ENCODE measurements at places on chromosomes 13 and 19.

DNA sequence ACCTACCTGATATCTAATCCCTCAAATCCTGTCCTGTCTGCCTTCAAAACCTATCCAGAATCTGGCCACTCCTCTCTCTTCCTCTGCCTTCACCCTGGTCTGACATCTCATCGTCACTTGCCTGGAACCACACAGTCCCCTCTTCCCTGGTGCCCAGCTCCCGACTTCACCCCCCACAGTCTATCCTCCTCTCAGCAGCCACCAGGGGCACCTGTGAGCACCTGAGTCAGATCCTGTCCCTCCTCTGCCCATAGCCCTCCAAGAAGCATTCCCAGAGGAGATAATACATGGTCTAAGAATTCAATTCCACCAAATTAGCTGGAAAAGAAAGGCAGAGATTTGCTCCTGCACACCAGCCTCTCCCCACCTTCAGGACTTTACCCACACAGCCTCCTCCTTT is 48.9 kb downstream of the ZNRF4 start:
- no peak for DNase-seq

- DNase-seq = no peak
Measured at GRCh38 chr13:33206945-33207614, 78.5 kb downstream of the STARD13 start.

DNA sequence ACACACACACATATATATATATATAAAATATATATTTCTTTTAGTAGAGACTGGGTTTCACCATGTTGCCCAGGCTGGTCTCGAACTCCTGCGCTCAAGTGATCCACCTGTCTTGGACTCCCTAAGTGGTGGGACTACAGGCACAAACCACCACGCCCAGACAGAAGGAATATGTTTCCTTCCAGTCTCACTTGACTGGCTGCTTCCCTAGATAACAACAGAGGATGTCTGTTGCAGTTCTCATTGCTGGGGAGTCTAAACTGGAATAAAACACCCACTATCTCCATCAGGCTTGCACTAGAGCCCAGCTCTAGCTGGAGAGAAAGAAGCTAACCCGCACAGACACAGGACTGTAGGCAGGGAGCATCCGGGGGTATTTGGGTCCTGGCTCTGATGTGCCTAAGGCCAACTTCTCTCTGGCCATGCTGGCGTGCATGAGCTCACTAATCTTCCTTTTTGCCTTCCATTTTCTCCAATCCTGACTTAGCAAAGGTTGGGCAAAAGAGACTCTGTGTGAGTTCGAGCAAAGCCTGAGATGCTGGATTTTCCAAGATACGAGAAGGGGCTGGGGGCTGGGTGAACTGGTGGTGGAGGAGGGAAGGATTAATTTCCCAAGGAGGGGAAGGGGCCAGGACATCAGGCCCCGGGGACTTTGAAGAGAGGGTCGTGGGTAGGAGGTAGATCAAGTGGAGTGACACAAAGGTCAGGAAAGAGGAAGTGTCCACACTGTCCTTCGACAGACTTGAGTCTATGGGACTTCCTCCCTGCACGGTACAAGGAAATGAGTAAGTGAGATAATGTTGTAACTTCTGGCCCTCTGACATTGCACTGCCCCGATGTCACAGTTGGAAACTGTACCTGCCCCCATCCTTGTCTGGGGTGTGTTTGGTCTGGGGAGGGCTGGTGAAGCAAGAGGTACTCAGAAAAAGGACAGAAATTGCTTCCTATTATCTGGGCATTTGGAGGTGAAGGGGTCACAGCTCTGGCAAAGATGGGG is 22.5 kb upstream of the ALOX5AP start:
- peak; percentile 85 for DNase-seq

GRCh38 chr19:49642492-49643035 is 555 bp downstream of the SCAF1 start:
- no peak for DNase-seq

DNA sequence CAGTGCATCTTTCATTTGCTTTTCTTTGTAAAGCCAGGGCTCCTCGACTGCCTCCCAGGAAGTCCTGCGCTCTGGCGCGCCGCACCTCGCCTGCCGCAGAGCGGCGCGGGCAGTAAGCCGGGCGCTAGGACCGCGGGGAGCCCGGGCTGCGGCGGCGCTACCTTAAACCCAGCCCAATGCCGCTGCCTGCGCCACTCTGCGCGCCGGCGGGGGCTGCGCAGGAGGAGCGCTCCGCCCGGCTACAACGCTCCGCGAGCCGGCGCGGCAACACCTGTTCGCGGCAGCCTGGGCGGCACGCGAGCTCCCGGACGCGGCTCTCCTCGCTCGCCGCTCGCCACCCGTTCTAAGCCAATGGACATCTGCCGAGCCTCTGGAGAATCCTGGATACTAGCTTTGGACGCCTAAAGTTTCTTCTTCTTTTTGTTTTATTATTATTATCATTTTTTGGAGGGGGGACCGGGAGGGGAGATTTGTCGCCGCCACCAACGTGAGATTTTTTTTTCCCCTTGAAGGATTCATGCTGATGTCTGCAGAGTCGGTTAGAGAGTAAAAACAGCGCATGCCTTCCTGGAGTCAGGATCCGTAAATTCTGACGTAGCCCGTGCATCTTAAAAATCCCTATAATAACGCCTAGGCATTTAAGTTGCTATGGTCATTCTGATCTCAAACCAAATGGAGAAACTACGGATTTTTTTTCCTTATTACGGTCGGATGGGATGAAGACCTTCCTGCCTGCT is at the start of gene FGF9:
Gene FGF9 (plus strand): TSS at position 191 of the 737 bp plus-strand sequence. CDS start 840 bp downstream, outside the sequence.
- no peak for DNase-seq

DNA sequence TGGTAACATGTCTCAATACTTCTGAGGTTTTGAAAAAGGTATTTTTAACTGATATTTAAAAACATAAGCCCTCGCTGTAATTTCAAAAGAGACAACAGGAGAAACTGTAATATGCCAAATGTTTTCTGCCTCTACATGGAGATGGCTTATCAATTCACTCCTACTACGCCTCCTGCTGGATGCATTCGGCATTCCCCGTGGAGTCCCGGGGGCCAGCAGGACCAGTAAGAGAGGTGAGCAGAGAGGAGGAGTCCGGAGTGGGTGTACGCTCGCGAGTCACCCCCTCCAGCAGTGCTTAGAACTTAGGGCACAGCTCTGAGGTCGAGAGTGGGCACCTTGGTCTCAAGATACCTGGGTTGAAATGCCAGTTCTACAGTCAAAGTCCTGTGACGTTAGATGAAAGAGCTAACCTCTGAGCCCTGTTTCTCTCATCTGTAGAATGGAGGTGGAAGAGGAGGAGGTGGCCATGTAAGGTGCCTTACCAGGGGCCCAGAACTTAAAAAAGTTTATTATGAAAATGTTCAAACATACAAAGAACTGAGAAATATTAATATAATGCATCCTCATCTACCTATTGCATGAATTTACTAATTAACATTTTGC is 110.2 kb downstream of the STK24 start:
- no peak for DNase-seq

DNA sequence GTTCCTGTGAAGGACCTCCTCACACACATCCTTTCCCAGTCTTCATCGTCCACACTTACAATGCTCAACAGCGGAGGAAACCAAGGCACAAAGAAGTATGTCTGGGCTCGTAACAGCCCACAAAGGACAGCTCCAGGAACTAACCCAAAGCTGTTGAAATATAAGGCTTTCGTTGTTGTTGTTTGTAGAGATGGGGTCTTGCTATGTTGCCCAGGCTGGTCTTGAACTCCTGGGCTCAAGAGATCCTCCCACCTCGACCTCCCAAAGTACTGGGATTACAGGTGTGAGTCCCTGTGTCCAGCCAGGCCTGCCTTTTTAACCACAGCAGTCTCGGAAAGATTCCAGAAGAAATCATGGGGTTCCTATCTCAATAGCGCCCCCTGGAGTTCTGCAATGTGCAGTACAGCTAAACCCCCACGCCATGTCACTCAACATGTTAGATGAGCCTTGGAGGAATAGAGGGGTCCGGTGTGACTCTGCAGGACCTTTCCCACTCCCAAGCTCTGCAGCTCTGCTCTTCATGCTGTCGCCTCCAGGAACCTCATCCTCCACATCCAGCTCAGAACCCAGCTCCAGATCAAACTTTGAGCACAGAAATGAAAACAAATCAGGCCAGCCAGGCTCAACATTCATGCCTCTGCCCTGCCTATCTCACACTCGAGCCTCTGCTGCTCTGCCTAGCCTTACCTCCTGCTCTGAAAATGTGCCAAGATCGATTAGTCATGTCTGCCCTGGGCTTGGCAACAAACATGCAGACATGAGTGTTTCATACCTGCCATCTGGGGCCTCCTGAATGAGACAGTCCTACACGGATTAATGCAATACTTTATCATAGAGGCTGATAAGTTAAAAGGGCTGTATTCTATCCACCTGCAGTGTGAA is 7.5 kb downstream of the PLA2G4C start:
- DNase-seq = no peak

- DNase-seq = no peak
Measured at GRCh38 chr19:48796298-48797083, 14.3 kb downstream of the BCAT2 start.

GRCh38 chr19:31378404-31378803 is 29.2 kb upstream of the TSHZ3 start:
- DNase-seq = no peak

- no peak for DNase-seq
Measured at GRCh38 chr13:95982144-95982543, 71.1 kb downstream of the UGGT2 start.

- no peak for DNase-seq
Measured at GRCh38 chr13:35723821-35724220, 247.3 kb upstream of the MAB21L1 start.

DNA sequence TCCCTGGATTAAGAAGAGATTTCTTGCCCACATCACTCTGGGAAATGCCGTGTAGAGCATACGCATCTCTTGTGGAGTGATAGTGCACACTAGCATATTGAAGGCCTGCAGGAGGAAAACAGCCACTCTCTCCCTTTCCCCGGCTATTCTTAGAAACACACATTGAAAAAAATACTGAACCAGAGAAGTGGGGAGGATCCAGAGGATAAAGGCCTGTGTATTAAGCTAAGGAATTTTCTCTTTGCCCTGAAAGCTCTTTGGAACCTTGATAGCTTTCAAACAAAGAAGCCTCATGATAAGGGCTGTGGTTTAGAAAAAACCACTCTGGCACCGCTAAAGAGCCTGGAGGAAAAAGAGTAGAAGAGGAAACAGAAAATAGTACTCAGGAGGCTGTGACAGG is 386.1 kb upstream of the NBEA start:
- no peak for DNase-seq

DNA sequence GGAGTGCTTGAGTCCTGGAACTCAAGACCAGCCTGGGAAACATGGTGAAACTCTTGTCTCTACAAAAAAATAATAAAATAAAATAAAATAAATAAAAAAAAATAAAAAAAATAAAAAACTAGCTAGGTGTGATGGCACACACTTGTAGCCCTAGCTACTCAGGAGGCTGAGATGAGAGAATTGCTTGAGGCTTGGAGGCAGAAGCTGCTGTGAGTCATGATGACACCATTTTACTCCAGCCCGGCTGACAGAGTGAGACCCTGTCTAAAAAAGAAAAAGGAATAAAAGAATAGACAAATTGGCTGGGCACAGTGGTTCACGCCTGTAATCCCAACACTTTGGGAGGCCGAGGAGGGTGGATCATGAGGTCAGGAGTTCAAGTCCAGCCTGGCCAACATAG is 1168.9 kb downstream of the SLITRK5 start:
- DNase-seq = no peak

DNA sequence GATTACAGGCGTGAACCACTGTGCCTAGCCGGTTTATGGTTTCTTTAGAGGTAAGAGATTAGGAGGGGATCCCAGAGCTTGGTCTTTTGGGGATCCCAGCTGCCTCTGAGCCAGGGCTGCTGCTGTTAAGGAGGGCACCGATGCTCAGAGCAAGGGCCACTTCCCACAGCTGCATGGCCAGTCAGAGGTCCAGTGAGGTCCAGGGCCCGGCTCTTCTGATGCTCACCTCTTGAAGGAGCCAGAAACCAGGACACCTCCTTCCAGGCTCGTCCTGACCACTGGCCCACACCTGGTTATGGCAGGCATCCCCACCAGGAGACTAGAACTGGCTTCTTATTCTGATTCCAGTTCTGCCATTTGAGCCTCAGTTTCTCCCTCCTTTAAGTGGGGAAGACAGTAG is 149.0 kb downstream of the TEX29 start:
- DNase-seq = no peak

DNA sequence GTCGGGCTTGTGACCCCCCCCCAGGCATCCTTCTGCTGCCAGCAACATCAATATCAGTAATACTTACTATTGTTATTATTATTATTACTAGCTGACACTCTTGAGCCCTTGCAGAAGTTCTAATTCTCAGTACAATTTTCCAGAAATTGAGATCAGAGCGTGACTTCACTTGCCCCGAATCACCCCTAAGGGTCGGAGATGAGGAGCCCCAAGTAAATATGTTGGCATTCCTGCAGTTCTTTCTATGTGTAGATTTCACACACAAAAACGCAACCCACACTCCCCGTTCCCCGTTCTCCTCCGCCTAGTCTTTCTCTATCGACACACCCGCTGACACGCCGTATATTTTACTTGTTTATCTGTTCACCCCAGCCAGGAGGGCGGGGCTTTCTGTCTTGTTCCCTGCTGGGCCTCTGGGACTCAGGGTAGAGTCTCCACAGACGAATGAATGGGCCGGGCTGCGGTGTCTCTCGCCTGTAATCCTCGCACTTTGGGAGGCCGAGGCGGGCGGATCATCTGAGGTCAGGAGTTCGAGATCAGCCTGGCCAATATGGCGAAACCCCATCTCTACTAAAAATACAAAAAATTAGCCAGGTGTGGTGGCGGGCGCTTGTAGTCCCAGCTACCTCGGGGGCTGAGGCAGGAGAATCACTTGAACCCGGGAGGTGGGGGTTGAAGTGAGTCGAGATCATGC is 14.7 kb downstream of the TLE5 start:
- DNase-seq = no peak

DNA sequence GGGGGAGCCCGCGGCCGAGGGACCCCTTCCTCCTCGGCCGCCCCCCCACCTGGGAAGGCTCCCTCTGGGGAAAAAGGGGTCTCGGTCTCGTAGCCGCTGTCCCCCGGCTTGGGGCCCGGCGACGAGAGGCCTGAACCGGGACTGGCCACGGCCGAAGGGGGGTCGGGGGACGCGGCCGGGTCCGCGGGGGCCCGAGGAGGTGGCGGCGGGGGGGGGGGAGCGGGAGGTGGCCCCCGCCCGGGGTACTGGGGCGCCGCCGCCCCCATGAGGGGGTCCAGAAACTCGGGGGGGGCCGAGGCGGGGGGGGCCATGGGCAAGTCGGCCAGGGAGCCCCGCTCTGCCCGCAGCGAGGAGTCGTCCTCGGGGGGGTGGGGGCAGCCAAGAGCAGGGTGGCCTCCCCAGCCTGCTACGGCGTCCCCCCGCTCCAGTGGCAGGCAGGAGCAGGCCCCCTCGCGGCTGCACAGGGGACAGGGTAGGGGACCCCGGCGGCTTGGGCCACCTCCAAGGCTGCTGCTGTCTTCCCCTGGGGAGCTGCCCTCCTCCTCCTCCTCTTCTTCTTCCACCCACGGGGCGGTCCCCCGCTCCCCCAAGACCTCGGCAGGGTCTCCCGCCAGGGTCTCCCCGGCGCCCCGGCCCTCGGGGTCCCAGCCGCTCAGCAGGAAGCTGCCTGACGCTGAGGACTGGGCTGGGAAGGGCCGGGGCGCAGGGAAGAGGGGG is 12.9 kb downstream of the LMTK3 start:
- DNase-seq = no peak

- no peak for DNase-seq
Measured at GRCh38 chr19:11693505-11694499, 44.9 kb downstream of the ZNF823 start.

- no peak for DNase-seq
Measured at GRCh38 chr13:80100636-80101035, 240.3 kb downstream of the SPRY2 start.

All from vagina (tissue), 2 donors.